NCI-H146 (cell line): ENCODE measurements at places on chromosomes 1 and 21.

- no peak for DNase-seq
Observed at GRCh38 chr1:69126796-69127195, 440.9 kb upstream of the LRRC7 start.

DNA sequence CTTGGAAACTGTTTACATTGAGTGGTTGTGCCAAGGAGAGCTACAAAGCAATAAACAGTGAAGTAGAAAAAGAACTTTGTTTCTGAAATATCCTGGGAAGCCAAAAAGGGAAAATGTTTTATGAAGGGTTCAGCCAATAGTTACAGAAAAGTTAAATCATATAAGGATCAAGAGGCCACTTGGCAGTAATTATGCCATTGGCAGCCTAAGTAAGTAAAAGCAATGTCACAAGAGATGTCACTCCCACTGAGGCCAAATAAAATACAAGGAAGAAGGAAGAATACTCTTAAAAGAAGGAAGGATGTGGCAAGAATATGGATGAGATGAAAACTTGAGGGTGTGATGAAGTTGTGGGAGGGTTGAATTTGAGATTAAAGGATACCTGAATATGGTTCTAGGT, 45.2 kb downstream of the EDEM3 start:
- DNase-seq: no peak

DNA sequence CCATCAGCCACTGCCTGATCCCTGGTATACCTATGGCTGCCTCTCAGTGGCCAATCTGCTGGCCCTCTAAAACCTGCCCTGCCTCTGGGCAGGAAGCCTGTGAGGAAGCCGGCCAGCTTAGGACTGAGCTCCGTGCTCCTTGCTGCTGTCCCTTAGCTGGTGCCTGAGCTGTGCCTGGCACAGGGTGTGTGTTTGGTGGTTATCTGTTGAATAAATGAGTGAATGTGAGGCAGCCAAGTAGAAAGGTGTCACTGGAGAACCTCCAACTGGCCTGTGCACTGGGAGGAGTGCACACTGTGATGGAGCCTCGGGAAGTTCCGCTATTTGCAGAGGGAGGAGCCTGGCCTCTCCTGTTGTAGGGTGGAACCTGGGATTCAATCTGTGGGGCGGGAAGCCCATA, 63.4 kb upstream of the STUM start:
- no peak for DNase-seq

GRCh38 chr1:60942291-60942690, 140.1 kb upstream of the NFIA start:
- no peak for DNase-seq

- DNase-seq: no peak
Observed at GRCh38 chr1:8987881-8988617, 38.2 kb downstream of the SLC2A7 start.

DNA sequence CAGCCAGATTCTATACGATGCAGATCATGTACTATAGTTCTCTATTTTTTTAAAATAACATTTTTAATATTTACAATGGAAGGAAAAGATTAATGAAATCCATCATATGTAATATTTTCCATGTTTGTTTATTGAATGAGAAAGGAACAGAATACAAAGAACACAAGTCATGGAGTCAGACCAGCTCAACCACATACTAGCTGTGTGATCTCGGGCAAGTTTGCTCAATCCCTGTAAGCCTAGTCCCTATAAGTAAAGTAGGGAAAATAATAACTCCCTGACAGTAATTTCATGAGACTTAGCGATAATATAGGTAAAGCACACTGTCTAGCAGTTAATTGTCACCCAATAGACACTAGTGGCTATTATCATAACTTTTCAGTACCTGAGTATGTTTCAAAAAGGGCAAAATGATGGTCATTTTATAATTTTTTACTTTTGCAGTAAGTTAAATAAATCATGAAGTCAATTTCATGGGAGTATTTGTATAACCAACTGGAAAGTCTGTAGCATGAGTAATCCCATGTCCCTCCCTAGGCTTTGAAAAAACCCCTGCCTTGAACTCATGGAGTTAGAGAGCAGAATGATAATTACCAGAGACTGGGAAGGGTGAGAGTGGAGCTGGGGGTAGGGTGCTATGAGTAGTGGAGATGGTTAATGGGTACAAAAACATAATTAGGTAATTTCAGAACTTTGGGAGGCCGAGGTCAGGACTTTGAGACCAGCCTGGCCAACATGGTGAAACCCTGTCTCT, 37.0 kb upstream of the EPS15 start:
- no peak for DNase-seq

DNA sequence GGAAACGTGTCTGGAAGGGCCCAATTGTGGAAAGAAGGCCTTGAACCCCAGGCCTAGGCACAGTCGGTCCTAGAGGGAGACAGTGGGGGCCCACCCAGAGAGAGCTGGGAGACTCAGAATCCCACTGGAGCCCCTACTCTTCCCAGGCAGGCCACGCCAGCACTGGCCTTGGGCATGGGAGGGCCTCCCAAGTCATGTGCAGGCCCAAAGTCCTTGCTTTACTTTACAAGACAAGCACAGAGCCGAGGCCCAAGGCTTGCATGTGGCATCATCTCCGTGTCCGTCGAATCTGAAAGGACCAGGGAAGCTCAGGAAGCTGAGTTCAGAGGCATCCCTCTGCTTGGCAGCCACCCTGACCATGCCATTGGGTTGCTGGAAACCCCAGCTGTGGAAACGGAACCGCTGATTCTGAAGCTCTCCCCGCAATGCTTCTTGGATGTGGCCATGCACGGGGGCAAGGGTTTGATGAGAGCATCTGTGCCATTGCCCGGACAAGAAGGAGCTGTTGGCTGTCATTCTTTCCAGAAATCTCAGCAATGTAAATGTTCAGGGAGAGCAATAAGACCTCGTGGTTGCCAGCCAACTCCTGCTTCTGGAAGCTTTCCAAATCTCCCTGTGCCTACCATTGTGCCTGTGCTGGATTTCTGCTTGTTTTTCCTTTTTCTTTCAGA, 32.8 kb downstream of the ABCG1 start:
- DNase-seq: no peak

- no peak for DNase-seq
Observed at GRCh38 chr1:7376676-7377075, 394.4 kb upstream of the VAMP3 start.

DNA sequence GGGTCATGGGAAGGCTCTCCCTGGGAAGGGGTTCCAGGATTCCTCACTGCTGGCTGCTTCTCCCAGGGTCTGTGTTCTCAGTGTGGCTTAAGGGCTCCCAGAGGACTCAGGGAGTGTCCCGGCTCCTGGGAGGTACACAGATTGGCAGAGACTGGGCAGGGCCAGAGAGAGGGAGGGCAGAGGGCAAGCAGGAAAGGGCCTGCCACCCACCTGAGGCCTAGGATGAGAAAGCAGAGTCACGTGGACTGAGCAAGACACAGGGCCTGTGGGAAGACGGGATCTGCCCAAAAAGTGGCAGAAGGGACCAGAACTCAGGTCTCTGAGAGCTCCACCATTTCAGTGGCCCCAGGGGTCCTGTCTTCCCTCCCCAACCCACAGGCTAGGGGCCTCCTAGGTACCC, 871 bp downstream of the SLFNL1 start:
- DNase-seq: no peak

DNA sequence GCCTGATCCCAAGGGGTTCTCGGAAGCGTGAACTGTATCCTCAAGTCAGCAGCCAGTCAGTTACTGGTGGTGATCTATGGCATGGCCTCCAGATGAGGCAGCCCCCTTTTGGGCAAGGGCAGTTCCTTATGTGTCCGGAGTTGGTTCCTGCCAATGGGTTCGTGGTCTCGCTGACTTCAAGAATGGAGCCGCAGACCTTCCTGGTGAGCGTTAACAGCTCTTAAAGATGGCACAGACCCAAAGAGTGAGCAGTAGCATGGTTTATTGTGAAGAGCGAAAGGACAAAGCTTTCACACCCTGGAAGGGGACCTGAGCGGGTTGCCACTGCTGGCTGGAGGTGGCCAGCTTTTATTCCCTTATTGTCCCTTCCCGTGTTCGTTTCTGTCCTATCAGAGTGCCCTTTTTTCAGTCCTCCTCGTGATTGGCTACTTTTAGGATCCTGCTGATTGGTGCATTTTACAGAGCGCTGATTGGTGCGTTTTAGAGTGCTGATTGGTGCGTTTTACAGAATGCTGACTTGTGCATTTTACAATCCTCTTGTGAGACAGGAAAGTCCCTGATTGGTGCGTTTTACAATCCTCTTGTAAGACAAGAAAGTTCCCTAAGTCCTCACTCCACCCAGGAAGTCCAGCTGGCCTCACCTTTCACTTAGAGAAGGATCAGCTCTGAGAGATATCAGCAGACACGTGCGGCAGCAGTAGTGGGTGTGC, 8.9 kb upstream of the IL10RB start:
- no peak for DNase-seq

- no peak for DNase-seq
Observed at GRCh38 chr1:239169276-239169675, 217.1 kb upstream of the CHRM3 start.

DNA sequence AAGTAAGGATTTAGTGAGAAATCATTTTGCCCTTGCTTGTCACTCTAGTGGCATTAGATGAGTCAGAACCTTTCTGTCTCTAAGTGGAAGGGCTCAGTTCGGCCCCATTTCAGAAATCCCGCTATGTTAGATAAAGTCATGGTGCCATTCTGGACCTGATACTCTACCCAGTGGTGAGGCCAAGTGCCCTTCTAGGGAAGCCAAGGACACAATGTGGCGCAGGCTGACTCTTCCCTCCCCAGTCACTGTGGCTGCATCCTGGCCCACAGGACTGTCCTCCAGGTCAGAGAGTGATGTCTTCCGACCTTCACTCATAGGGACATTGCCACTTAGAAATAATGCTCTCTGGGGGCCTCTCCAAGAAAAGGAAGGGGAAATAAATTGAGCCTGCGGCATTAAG, 48.3 kb upstream of the MTR start:
- DNase-seq: no peak

- DNase-seq: no peak
Observed at GRCh38 chr1:198472119-198472518, 68.4 kb downstream of the ATP6V1G3 start.

DNA sequence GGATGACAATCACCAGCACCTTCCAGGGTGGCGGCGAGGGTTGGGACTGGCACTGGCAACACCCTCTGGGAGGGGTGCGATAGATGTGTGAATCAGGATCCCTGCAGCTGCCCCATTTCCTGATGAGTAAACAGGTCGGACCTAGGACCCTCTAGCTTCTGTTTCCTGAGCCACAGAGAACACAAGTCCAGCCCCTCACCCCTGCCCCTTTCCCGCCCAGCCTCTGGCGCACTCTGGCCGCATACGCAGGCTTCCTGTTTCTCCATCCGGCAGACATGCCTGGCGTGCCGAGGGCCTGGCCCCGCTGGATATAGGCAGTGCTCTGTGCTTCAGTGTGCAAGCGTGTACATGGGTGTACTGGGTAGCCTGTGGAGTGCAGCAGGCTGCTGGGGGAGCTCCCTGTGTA, 4.6 kb downstream of the PEAR1 start:
- DNase-seq: no peak
